ENCODE measurements at places on chromosomes 3 and 15. TPM values are rescaled to one million over a fixed set of nuclear protein-coding genes. Genes with fewer than 3 reads are reported as not detected.

The EPHB1 gene
- total RNA-seq = not detected

The SLC2A2 gene
- not detected for total RNA-seq

The WWTR1 gene
- 54.9 TPM for total RNA-seq

The CCR2 gene
- not detected for total RNA-seq

The RFTN1 gene
- 4.5 TPM for total RNA-seq

The DAPK2 gene
- 4.6 TPM for total RNA-seq

The COL7A1 gene
- total RNA-seq = 44.2 TPM

The PDIA5 gene
- 47.7 TPM for total RNA-seq

The KLHL40 gene
- not detected for total RNA-seq

The ACKR4 gene
- not detected for total RNA-seq

The UCN2 gene
- total RNA-seq = 3.8 TPM

The ANKUB1 gene
- total RNA-seq = not detected

The MUSTN1 gene
- total RNA-seq = not detected

The ROPN1 gene
- not detected for total RNA-seq

The IQCF5 gene
- not detected for total RNA-seq

The FRG2C gene
- total RNA-seq = not detected

The C3orf20 gene
- not detected for total RNA-seq

The CEP63 gene
- 37.0 TPM for total RNA-seq

The SIDT1 gene
- 0.22 TPM for total RNA-seq

The ITIH1 gene
- total RNA-seq = not detected

The TBC1D23 gene
- 34.8 TPM for total RNA-seq

The RTP3 gene
- not detected for total RNA-seq

The CD276 gene
- 52.8 TPM for total RNA-seq

The CCDC33 gene
- total RNA-seq = not detected

The CSPG4 gene
- 0.05 TPM for total RNA-seq

The ST8SIA2 gene
- total RNA-seq = not detected

The MAGEL2 gene
- total RNA-seq = not detected

The PIGZ gene
- total RNA-seq = 5.2 TPM

The GOLGA8O gene
- 0.76 TPM for total RNA-seq

The EIF4E3 gene
- 4.3 TPM for total RNA-seq

The SOX14 gene
- not detected for total RNA-seq

The VGLL3 gene
- total RNA-seq = 6.3 TPM

The COL6A6 gene
- total RNA-seq = not detected

The C2CD4B gene
- not detected for total RNA-seq

The HAPLN3 gene
- total RNA-seq = 5.0 TPM

The PML gene
- total RNA-seq = 33.9 TPM

The LRRN1 gene
- 1.2 TPM for total RNA-seq

The TICRR gene
- total RNA-seq = 8.5 TPM

The RFT1 gene
- total RNA-seq = 40.1 TPM

The DUOX2 gene
- 0.30 TPM for total RNA-seq

The GOLGA8J gene
- not detected for total RNA-seq

The INSYN1 gene
- not detected for total RNA-seq

The GOLGA6L4 gene
- total RNA-seq = 2.3 TPM

The ENTPD3 gene
- 0.28 TPM for total RNA-seq

The FSIP1 gene
- 2.2 TPM for total RNA-seq

The TMCO5A gene
- total RNA-seq = not detected

The ATP2C1 gene
- total RNA-seq = 61.0 TPM

The TMEM158 gene
- total RNA-seq = 1.9 TPM

The EPB42 gene
- not detected for total RNA-seq

The DAZL gene
- total RNA-seq = not detected
